ENCODE measurements at places on chromosomes 6 and 20.

DNA sequence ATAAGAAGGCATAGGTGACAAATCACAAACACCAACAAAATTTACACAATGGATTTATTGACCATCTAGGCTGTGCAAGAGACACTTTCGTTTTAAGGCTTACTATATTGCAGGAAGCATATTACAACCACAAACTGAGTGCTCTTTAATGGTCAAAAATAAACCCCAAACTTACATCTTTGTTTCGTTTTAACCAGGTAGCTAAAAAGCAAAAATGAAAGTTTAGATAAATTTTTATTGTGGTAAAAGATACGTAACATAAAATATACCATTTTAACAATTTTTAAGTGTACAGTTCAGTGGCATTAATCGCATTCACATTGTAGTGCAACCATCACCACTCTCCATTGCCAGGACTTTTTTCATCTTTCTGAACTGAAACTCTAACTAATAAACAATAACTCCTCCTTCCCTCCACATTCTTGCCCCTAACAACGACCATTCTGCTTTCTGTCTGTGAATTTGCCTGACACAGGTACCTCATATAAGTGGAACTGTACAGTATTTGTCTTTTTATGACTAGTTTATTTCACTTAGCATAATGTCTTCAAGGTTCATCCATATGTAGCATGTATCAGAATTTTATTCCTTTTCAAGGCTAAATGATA, 32.3 kb upstream of the DUSP22 start:
- no peak for DNase-seq

DNA sequence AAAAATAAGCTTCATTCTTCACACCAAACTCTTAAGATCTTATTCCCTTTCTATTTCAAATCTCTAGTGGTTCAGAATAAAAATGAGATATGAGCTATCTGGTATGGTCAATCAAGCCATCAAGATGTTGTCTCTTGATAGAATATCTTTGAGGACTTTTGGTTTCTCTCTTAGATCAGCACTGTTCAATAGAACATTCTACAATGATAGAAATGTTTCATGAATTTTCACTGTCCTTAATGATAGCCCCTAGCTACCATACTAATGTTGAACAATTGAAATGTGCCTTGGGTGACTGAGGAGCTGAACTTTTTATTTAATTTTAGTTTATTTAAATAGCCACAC, 24.1 kb upstream of the HINT3 start:
- no peak for DNase-seq

DNA sequence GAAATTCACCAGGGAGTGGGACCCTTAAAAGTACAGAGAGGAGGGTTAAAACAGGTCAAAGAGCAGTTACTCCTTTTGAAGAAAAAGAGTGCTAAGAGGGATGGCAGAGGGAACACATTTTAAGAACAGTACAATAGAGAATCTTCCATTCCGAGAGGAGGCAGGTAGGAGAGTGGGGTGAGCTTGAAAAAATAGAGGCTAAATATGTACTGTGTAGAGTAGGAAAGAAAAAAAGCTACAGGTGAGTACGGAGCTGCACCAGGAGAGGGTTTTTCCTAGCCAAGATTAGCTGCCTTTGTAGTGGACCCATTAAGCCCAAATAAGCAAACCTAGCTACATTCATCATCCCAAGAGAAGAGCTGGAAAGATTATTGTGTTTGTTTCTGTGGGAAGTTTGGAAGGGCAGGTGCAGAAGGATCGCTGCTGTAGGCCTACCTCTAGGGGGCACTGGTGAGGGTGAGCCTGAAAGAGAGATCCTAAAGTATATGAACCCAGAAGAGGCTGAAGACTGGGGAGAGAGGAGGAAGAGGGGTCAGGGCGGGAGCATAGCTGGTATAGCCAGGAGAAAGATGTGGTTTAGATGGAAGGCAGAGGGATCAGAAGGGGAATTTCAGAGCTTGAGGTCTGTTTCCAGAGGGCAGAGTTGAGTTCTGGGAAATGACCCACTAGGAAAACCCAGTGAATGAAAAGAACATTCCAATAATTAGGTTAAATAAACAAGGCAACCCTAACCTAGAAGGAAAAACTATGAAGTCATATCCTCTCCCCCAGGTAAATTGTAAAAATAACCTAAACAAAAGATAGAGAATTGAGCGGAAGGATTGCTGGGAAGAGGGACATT, 50.2 kb upstream of the HINT3 start:
- peak; percentile 80 for DNase-seq

- peak; percentile 16 for DNase-seq
Measured at GRCh38 chr6:125019918-125020317, 57.7 kb downstream of the RNF217 start.

DNA sequence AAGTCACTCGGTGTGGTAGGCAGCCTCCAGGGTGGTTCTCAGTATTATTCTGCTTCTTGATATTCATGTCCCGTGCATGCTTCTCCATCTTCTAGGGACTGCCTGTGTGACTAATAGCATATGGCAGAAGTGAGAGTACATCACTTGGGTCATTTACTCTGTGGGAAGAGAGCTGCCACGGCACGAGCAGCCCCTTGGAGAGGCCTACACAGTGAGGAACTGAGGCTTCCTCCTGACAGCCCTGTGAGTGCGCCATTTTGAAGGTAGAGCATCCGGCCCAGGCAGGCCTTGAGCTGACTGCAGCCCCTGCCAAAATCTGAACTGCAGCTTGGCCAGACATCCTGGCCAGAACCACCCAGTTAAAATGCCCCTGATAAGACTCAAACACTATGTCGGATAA, 17.3 kb upstream of the MCUR1 start:
- DNase-seq = no peak
